ENCODE measurements at places on chromosomes 7 and 10.

- no peak for DNase-seq
Observed at GRCh38 chr7:112207765-112208164, 1.3 kb downstream of the ZNF277 start.

- no peak for DNase-seq
Observed at GRCh38 chr10:99537086-99537988, 4.6 kb downstream of the NKX2-3 start.

GRCh38 chr10:50561816-50562215 is 61.9 kb downstream of the SGMS1 start:
- no peak for DNase-seq

DNA sequence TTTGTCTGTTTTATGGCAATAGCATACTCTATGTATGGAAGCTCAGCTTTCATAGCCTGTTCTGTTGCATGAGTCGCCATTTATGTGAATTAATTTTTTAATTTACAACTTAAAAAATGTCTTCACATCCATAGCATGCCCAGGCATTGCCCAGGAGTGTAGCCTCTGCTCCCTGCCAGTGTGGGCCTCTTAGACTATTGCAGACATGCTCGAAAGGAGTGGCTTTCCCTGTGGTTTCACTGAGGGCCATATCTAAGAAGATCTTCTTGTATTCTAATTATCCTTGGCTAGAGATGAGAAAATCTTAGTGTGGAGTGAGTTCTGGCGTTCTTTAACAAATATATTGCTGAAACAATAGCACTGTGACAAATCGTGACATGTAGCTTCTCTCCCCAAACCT is 35.3 kb downstream of the PCBD1 start:
- DNase-seq: no peak

Data from NCI-H1930 (cell line).